ENCODE measurements at places on chromosomes 1 and 21.

- no peak for DNase-seq
These were observed 801 bp upstream of the DDAH1 start for GRCh38 chr1:85465786-85466134.

- no peak for DNase-seq
These were observed 26.6 kb downstream of the S100A10 start for GRCh38 chr1:151967091-151967490.

DNA sequence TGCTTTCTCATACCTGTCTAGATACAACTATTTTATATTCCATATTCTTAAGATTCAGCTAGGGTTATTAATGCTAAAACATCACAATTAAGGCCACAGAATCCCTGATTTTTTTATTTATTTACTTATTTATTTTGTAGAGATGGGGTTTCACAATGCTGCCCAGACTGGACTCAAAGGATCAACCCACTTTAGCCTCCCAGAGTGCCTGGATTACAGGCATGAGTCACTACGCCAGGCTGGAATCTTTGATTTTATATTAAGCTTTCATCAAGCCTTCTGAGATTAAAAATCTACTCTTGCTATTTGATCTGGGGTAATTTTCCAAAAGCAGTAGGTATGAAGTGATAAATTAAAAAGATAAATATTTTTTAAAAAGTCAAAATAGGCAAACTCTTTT is 38.9 kb downstream of the MCOLN2 start:
- DNase-seq: no peak

DNA sequence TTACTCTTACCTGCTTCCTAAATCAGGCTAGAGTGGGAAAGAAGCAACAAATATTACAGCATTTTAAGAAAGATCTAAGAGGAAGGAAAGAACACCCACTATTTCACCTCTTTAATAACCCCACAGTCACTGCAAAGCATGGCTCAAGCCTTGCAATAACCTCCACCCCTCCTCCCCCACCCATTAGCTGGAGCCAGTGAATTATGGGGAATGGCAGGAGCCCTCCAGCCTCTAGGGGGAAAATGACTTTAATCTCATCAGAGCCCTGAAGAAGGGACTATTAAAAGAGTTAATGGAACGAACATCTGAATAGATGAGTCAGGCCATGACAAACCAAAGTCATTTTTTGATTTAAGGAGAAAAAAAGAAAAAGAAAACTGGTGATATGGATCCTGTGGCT is 630.7 kb upstream of the PLXNA2 start:
- DNase-seq: no peak

DNA sequence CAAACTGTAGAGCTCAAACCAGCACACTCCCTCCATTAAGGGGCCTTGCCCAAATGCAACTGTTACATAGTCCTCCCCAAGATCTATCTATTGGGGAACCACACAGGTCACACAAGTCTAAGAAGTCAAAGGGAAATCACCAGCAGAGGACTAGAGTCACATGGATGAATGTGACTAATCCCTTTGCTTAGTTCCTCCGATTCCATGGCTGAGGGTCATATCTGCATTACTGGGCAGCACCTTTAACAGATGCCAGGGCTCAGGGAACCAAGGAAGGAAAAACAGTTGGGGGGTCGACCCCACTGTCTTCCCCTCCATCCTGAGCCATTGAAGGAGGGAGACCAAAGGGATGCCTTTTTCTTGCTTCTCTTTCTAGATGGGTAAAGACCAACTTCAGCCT is 23.4 kb upstream of the SMYD3 start:
- no peak for DNase-seq

DNA sequence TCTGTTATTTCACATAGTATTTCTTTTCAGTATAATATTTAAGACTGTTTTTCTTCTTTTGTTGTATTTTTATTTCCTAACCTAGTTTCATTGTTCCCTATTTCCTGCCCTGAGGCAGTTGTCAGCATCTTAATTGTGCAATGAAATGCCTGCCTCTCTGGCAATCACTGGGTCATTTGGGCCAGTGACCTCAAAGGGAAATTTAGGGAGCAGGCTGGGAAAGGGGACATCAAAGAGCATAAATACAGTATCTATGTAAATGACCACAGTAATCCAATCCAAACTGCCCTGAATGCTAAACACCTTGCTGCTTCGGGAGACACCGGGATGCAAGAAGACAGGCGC is 147.8 kb downstream of the TLR5 start:
- no peak for DNase-seq

- DNase-seq: no peak
These were observed 68.1 kb downstream of the JAK1 start for GRCh38 chr1:64898107-64898861.

All from NCI-H2107 (cell line).